Inflammatory macrophage treated with lipopolysaccharide for 4 hours (primary cell): ENCODE measurements at places on chromosomes 3 and 15.

- DNase-seq = no peak
Observed at GRCh38 chr3:100753846-100754245, 44.6 kb downstream of the TFG start.

DNA sequence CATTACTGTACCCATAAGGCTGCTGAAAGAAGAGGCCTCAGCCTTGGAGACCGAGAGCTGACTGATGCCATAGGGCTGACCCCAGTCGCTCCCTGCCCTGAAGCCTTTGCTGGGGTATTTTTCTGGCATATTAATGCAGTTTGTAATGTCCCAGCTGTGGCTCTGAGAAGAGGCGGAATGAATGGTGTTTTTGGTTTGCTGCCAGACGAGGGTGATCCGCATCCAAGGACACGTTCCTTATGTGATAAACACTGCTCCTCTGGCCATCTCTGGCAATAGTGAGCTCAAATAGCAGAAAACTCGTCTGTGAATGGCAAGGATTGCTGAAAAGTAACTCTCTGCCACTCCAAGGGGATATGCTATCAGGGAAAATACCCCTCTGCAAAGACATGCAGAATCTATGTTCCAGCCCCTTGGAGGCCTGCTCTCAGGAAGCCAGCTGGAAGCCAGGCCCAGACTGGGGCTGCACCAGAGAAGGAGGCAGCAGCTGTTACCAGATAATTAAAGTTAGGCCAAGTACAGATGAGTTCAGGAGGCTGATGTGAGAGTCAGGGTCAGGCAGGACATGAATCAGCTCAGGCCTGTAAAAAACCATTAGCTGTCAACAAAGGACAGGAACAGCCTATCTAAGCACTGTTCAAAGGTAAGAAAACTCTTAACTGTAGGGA lies 28.9 kb upstream of the KLHL6 start:
- DNase-seq = no peak

DNA sequence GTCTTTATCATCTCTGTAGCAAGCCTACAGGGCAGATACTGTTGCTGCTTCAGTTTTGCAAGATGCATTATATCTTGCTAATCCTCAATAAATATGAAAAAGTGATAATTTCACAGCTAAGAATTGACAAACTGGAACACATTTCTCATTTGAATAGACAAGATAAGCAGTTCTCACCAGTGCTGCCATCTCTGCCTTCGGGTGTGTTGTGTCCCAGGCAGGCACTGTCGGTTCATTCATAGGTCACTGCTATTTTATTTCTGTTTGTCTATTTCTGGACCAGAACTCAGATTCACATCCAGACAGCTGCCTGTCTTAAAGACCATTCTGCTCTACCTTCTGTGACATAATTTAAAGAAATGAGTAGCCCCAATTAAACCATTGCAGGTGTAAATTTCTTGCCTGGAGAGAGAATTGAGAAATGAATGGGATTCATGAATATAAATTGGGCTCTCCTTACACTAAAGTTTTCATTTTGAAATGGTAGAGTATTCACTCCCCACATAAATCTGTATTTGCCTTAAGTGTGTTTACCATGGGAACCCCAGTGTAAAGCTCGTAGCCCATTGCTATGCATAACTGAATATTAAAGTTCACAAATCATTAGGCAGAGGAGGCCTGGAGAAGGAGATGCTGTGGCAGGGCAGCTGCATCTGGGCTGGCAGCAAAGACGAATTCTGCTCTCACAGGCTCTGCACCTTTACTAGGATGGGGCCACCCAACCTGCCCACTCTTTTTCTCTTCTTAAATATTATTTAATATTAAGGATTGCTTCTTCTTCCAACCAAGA lies 149.9 kb downstream of the ARPP21 start:
- no peak for DNase-seq

DNA sequence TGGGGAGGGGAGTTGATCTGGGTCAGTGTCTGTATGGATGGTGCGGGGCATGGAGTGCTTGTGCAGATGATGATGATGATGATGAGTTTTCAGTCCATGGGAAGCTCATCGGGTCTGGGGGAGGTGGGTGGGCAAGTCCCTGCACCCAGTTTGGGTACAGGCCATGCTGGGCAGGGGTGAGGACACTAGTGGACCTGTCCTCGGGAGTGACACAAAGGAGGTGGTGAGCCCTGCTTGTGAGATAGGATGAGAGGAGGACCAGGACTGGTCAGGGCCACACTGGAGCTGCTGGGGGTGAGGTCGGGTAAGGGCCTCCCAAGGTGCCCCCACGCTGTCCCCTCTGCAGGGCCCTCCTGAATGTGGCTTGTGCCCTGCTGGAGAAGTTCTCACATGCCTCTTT lies 177.9 kb downstream of the APBA2 start:
- no peak for DNase-seq

DNA sequence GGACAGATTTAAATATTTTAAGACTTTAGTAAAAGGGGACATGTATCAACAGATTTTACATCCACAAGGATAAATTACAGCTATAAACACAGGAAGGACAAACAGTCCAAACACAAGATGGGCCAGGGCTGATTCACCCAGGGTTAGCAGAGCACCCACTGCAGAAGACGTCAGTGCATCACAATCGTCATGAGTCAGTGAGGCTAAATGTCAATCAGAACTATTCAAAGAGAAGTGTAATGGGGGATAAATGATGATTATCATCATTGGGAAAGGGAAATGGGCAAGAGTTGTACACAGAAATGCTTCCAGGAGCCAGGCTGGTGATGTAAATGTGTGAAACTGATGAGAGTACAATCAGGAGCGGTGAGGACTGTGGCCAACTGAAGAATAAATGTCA lies 226.8 kb downstream of the PLCL2 start:
- DNase-seq = no peak

DNA sequence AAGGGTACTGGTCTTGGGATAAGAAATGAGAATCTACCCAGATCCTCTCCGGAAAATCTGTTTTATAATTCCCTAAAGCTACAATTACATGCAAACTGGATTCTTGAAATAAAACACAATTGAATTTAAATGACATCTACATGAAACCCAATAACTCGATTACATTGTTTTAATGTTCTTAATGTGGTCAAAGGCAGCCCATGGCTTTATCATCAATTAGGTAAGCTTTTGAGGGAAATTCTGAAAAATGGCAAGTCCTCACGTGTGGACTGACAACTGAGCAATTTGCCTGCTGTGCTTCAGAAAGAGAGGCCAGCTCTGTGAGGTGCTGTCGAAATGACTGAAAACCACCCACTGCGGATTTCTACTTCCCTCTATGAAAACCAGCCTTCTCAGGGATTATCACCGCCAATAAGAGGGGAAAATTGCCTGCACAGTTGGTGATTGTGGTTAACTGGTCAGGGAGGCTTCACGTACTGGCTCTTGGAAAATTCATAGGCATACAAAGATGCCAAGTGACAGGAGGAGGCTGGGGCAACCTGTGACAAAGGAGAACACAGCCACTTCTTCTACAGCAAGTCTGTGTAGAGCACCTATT lies 200.8 kb upstream of the SLCO3A1 start:
- no peak for DNase-seq

DNA sequence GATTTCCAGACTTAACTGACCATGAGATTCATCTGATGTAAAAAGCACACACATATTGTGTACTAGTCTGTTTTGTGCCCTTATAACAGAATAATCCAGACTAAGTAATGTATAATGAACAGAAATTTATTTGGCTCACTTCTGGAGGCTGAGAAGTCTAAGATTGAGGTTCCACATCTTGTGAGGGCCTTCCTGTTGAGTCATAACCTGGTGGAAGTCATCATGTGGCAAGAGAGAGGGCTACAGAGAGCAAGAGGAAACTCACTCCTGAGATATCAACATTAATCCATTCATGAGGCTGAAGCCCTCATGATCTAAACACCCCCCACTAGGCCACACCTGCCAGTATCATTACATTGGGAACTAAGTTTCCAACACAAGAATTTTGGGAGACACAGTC lies 977.6 kb downstream of the MCTP2 start:
- DNase-seq = no peak

DNA sequence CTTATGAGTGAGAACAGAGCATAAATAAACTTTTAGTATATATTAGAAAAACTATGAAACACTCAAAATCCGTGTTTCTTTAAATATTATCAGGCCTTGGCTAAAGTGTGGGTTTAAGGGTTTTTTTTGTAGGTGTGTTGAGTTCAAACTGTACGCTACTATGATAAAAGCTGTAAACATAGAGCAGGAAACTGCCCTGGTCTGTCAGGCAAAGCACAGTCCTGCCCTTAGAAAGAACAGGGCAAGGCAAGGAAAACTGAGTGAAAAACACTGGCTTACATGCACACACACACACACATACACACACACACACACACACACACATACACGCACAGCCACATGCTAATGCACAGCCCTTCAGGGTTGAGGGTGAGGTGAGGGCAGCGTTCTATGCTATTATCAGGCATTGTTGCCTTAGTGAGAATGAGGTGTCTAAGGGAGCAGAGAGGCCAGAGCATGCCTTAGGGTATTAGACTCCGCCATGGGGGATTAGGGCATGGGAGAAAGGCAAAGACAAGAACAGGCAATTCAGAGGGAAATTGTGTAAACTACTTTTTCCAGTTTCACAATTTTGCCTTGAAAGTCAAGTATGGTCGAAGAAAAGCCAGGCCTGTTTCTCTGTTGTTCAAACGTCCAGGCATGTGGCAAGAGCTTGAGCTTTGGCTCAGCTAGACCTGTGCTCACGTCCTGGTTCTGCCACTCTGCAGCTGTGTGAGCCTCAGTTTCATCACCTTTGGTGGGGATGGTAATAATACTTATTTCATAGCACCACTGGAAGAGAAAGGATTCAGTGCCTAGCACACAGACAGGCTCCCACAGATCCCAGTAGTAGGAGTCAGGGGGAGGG lies 36.3 kb upstream of the TPM1 start:
- no peak for DNase-seq

GRCh38 chr15:85491691-85492090 lies 111.3 kb downstream of the AKAP13 start:
- DNase-seq = peak; percentile 52
